HEK293T (cell line): ENCODE measurements at places on chromosomes 3 and 15.

DNA sequence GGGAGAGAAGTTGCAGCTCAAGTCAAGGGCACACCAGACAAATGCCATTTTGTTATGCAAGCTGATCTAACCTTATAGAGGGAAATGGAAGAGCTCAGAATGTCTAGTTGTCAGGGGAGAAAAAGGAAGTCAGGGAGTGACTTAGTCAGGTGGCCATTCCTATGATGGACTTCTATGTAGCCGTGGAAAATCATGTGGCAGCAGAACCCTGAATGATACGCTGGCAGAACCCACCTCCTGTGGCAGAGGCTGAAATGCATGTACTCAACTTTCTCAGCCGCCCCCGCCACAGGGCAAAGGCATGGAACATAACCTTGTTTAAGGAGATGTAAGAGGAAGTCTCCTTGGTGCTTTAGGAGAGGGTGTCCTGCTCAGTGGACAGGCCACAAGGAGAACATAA is 37.7 kb upstream of the PARL start:
- no peak for DNase-seq

DNA sequence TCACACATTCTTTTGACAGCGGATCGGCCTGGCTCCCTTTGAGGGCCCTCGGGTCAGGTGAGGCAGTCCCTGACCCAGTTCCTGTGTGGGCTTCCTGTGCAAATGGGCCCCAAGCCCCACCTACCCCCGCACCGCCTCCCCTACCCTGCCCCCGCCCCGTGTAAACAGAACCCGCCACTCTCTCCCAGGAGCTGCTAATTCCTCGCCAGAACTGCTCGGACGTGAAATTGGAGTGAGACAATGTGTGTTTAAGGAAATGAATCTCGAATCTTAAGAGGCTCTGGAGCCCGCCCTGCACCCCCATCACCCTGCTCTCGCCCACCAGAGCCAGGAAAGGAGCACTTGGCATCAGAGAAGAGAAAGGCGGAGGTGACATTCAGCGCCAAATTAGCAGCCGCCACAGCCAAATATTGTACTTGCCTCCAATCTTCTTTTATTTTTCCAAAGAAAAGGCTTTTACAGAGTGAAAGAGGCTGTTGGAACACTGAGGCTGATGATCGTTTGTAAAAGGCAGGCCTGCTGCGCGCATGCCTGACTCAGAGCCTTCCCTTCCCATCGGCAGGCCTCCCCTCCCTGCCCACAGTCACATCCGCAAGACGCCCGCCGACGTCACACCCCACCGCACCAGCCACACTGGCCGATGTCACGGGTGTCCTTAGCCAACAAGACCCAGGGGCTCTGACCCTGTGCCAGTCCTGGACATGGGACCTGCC is 53.1 kb downstream of the CACNA2D2 start:
- DNase-seq = no peak

DNA sequence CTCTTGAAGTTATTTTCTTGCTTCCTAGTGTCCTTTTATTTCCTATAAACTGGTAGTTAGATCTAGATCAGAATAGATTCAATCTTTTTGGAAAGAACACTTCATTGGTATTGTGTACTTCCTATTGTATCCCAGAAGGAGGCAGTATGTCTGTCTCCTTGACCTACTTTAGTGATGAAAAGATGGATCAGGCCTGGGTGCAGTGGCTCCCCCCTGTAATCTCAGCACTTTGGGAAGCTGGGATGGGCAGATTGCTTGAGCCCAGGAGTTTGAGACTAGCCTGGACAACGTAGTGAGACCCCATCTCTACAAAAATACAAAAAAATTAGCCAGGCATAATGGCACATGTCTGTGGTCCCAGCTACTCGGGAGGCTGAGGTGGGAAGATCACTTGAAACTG is 12.0 kb downstream of the BSN start:
- no peak for DNase-seq

DNA sequence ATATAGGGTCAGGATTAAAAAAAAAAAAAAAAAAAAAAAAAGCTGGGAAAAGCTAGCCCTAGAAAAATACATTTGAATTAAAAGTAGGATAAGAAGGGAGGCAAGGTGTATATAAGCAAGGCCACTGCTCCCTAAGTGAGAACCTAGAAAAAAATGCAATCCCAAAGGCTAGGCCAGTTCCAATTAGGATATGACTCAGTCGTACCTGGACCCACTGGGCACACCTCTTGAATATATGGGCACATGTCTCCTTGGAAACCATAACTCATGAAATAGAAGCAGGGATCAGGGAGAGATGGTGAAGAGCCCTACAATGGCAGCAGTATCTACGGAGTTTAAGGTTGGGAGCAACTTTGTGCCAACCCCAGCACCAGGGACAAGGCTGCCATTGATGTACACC is 314.1 kb upstream of the IL12A start:
- DNase-seq = no peak

DNA sequence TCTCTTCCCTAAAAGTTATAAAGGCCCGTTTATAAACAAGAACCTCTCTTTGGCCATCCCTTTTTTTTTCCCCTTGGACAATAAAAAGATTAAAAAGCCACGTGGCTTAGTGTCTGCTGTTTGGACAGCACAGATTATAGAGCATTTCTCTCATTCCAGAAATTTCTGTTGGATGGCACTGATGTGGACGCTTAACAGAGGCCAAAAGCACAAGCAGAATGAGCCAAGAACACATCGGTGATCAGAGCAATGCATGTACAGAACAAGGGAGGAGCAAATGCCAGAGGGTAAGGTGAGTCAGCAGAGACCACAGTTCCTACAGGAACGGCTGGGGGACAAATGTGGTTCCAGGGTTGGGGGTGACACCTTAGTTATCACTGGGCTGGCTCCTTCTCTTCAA is 30.3 kb upstream of the CTNNB1 start:
- DNase-seq = no peak

- DNase-seq = no peak
Observed at GRCh38 chr15:88745696-88746095, 57.5 kb upstream of the ACAN start.
